Panc1 (cell line): ENCODE measurements at places on chromosomes 16 and 17.

DNA sequence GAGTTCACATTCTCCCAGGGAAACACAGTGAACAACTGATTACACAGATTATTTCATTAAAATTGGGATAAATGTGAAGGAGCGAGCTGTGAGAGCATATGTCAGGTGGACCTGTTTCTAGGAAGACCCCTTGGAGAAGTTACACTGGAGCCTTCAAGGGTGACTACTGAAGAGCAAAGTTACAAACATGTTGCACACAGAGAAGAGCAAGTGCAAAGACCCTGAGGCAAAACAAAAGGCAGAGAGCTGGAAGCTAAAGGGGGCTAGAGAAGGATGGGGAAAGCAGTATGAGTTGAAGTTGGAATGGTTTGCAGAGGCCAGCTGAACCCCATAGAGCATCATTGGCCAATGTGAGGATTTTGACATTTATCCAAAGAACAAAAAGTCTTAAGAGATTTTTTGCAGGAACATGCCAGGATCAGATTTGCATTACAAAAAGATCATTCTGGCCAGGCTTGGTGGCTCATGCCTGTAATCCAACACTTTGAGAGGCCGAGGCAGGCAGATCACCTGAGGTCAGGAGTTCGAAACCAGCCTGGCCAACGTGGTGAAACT is 14.1 kb downstream of the PDZD9 start:
- DNase-seq = no peak

DNA sequence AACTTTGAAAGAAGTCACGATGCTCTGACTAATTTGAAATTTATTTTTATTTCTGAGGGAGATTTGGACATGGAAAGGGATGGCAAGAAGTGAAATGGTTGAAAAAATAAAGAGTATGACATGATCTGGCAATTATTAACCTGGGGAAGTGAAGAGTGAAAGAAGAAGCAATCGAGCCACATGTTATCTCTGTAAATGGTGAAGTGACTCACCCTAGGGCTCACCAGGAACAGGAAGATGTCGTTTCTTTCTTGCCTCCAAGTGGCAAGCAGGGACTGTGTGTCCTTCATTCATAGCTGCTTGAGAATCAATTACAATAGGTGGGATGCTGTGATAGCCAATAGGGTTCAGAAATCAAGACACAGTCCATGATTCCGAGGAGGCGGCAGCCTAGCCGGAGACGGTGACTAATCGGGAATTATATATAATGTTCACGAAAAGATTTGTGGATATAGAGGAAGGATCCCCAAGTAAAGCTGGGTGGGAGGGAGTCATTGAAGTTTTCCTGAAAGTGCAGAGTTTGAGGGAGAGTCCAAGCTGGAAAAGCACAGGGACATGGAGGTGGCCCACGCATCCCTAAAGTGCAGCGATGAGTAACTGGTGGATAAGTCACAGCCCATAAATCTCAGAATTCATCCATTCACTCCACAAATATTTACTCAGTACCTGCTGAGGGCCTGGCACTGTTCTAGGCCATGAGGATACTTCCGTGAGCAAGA is 18.2 kb upstream of the KRT20 start:
- no peak for DNase-seq

DNA sequence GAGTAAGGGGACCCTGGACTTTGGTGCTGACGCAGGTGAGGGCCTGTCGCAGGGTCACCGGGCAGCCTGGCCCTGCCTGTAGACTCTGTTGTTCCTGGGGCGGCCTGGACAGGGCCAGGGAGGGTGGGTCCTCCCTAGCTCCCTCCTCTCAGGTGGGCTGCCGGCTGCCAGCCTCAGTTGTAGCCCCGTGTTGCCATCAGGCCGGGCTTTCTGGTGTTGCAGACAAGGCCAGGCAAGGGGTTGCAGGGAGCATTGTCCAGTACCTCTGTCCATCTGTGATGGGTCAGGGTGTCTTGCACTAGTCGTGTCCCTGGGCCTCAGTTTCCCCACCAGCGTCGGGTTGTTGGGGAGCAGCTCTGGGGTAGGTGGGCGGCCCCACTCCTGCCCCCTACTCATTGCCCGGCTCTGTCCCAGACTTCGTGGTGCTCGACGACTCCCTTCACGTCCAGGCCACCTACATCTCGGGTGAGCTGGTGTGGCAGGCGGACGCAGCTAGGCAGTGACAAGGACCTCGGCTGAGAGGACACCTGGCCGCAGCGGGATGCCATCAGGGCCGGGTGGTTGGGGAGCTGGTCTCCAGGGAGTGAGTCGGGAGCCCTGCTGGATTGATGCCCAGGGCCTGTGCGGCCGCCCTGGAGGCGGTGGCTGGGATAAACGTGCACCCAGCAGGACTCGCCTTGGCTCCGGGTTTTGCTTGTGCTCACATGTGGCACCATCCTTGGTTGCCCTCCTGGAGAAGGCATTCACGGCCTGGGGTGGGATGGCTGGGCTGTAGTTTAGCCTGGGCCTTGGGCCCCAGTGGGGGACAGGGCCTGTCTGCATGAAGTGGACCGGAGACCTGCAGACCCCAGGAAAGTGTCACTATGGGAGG is 1.9 kb downstream of the CEMP1 start:
- no peak for DNase-seq

GRCh38 chr17:6376931-6377361 is 58.0 kb downstream of the AIPL1 start:
- no peak for DNase-seq

DNA sequence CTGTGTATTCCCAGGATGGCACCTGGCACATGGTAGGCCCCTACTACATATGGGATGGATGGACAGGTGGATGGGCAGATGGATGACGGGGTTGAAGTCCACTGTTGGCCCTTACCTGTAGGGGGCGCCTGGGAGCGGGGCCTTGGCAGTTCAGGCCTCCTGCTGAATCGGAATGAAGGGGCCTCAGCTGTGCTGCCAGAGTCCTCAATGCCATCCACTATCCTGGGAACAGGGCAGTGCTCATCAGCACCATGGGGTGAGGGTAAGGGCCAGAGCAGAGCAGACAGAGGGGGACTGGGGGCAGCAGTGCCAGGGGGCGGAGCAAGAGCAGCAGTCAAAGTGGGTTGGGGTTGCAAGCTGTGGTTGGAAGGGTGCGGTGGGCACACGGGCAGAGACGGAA is 8.3 kb upstream of the RAB5C start:
- no peak for DNase-seq

GRCh38 chr16:56245197-56245596 is 53.9 kb downstream of the GNAO1 start:
- no peak for DNase-seq

GRCh38 chr17:38349097-38349730 is 2.4 kb upstream of the SOCS7 start:
- DNase-seq = peak; percentile 69

- DNase-seq = no peak
These were observed 29.5 kb downstream of the SBK1 start for GRCh38 chr16:28321700-28322411.

GRCh38 chr17:82440991-82441627 is 9.4 kb downstream of the CYBC1 start:
- DNase-seq = no peak

- no peak for DNase-seq
These were observed 13.8 kb downstream of the SLC16A3 start for GRCh38 chr17:82242698-82242976.

GRCh38 chr17:7538891-7539545 is 9.8 kb upstream of the TNFSF12 start:
- DNase-seq = no peak

DNA sequence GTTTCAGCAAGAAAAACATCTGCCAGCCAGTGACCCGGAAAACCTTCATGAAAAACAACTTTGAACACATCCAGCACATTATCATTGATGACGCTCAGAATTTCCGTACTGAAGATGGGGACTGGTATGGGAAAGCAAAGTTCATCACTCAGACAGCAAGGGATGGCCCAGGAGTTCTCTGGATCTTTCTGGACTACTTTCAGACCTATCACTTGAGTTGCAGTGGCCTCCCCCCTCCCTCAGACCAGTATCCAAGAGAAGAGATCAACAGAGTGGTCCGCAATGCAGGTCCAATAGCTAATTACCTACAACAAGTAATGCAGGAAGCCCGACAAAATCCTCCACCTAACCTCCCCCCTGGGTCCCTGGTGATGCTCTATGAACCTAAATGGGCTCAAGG is 22.2 kb downstream of the SLFN5 start:
- DNase-seq = no peak

GRCh38 chr17:69122065-69122464 is 19.6 kb downstream of the ABCA6 start:
- DNase-seq = no peak

GRCh38 chr17:6070913-6071511 is 833 bp downstream of the WSCD1 start:
- DNase-seq = no peak

DNA sequence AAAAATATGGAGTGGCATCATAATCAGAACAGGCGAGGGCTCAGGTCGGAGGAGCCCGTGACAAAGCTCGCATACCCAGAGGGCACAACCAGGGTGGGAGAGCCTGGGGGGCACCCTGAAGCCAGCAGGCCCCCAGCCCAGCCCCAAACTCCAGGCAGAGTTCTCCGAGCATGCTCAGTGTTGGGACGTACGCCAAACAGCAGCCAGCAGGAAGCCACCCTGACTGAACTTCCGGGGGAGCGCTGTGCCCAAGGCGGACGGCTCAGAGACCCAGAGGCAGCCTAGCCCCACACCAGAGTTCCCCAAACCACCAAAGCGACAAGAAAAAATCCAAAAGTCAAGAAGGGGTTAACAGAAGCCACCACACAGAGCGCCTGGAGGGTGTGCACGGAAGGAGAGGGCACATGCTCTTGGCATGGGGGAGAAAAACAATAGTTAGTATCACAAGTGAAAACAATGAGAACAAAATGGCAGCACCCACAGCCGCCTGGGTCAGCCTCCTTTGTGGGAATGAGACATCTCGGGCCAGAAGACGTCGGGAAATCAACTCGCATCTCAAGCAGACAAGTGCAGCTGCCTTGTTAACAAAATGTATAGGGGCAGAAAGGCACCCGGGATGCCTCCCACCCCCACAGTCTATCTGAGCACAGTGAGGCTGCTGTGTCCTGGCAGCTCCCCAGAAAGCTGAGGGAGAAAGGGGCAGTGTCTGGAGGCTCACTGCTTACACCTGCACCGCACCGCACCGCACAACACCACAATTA is 11.9 kb downstream of the EXOC7 start:
- no peak for DNase-seq

GRCh38 chr16:3065069-3065741 is at the start of gene IL32:
Gene IL32 (plus strand): TSS chr16:3065640. CDS start chr16:3065812, 172 bp downstream.
- no peak for DNase-seq

DNA sequence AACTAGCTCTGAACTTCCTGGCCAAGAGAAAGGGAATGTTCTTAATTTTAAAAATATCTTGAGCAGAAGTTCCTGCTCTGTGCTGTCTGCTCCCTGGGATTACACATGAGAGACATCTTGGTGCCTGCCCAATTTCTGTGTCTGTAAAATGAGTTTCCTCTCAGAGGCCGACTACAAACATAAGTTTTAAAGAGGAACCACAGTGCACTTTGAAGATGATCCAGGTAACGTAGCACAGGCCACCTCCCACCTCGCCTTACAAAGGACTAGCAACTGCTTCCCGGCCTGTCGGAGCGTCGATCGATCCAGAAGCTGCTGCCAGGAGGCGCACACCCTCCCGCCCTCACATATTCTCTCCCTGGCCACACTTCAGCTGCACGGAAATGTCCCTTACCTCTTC is 55.0 kb upstream of the ATP2A3 start:
- DNase-seq = no peak

DNA sequence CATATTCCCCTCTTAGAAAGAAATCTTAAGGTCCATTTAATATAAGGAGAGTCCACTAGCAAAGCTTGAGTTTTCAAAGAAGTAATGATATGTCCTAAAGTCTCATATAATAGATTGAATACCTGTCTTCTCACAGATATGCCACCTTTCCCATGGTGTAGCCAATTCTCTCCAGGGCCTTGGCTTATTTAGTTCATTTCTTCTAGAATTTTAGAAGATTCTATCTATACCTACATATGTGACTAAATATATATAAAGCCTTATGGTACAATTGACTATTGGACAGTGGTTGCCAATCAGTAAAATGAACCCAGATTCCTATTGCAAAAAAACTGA is 370.7 kb upstream of the MAF start:
- no peak for DNase-seq

DNA sequence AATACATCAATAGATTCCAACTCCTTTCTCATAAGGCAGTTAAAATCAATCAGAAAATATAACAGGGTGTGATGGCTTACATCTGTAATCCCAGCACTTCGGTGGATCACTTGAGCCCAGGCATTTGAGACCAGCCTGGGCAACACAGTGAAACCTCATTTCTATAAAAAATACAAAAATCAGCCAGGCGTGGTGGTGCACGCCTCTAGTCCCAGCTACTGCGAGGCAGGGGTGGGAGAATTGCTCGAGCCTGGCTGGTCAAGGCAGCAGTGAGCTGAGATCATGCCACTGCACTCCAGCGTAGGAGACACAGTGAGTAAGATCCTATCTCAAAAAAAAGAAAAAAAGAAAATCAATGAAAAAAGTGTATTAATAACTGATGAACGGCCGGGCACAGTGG is 258.6 kb downstream of the NTN1 start:
- DNase-seq = no peak

GRCh38 chr16:58492066-58492465 is 7.9 kb upstream of the NDRG4 start:
- no peak for DNase-seq

DNA sequence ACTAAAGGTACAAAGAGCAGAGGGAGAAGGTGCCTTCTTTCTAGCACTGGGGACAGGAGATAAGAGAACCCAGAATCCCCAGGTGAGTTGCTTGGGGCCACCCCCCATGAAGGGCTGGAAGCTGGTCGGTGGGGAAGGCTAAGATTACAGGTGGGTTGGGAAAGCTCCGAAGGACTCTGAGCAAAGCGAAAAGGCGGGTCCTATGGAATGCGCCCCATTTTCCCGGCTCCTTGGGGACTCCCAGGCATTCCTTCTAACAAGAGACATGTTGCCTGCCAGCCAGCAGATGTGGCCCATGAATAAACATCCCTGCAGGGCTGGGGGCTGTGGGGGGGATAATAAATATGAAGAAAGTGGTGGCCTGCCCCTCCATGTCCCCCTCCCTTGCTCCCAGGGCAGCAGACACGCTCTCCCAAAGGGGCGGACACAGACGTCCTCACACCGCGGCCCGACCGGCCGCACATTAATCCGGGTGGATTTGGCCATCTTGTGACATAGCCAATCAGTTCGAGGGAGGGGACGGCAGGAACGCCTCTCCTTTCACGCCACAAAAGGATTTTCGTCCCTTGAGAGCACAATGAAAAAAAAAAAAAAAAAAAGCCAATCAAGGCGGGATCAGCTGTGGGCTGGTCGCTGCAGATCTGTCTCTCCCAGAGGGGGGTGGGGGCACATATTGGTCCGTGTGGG is 98.5 kb downstream of the SOX9 start:
- DNase-seq = no peak
